Retinal pigment epithelial cell (primary cell): ENCODE measurements at places on chromosomes 1 and 21.

DNA sequence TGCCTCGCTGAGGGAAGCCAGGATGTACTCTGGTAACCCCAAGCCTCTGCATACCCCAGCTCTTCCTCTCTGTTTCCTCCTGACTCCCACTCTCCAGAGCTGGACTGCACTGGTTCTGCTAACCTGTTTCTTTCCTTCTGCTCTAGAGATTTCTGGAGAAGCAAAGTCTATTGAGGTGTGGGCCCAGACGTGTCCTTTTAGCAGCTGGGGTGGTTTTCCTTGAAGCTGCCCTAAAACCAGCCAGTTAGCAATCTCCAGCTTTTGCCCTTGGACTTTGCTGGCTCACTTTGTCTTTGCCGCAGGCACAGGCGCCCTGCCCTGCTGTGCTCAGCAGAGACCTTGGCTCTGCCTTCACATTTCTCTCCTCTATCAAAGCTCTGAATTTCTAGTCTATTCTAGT is 171.8 kb upstream of the IVNS1ABP start:
- no peak for DNase-seq

DNA sequence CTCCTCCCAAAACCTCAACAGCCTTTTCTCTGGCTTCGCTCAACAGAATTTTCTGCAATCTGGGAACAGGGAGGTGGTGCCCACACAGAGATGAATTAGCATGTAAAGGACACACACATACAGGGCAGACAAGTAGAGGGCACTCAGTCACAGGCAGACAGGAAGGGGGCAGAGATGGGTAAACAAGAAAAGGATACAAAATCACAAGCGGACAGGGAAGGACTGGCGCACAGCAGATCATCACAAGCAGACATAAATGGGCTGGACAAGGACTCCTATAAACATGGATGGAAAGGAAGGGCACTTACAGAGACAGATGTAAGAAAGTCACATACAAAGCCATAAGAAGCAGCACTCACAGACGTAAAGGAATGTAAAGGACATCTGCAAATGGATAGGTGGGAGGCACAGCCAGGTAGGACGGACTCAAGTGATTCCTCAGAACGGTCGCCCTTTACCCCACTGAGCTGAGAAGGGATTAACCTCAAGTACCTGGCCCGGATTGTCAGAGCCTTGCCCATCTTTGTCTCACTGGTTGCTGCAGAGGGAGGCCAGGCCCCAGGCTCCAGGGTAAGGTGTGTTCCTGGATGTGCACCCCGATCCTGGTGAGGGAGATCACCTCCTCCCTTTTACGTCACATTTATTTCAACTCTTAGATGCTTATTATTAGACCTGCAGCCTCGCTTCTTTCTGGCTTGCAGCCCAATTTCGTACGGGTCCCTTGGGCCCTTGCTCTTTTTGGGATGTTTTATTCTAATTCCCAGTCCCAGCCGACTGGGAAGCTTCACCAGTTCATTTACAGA is 836 bp upstream of the PRCC start:
- DNase-seq = no peak

DNA sequence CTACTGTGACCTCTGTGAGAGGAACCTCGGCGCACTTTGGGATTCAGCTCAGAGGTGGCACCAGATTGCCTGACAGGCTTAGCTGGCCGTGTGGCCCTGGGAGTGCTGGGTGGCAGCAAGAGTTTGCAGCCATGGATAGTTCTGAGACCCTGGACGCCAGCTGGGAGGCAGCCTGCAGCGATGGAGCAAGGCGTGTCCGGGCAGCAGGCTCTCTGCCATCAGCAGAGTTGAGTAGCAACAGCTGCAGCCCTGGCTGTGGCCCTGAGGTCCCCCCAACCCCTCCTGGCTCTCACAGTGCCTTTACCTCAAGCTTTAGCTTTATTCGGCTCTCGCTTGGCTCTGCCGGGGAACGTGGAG is 67.5 kb downstream of the DISC1 start:
- no peak for DNase-seq

DNA sequence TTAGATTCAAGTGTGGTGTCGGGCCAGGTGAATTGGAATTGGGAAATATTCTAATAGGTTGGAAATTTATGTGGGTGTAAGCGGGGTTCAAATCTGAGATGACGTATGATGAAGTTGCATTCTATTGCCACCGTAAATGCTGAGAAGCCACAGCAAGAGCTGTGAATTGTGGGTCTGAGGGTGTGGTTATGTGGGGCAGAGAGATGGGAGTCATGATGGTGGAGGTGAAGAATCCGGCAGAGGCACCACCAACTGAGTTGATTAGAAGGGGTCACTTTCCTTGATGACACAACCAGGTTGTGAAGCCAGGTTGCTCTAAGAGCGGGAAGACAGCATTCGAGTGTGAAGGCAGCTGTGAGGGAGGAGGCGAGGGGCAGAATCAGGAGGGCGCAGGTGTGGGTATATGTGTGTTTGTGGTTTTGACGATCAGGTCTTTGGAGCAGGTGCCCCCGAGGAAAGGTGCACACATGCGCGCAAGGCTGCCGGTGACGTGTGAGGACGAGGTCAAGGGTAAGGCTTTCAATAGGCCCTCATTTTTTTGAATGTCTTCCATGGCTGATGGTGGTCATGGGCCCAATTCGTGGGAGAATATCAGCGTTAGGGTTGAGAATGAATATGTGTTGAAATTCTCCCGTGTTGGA is 18.7 kb downstream of the LRRC3 start:
- DNase-seq = no peak

- DNase-seq = no peak
These were observed 63.9 kb upstream of the GRHL3 start for GRCh38 chr1:24255226-24255625.

DNA sequence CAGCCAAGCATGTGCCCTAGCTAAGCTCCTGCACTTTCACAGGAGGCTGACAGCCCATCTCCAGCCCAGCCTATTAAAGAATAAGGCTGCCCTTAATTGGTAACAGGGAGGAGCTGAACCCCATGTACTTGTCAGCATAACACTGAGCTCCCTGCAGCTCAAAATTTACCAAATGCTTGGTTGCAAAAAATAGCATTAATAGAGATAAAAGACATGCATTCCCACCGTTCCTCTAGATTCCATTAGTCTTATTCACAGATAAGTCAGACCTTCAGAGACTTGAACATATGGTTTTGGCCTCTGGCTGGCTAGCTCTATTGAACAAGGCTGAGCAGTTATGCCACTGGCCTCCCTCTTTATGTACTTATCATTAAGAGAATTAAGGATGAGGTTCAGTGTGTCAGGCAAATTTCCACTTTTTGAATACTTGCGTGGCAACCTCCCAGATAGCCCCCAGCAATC is 29.2 kb downstream of the OLFML3 start:
- DNase-seq = no peak

DNA sequence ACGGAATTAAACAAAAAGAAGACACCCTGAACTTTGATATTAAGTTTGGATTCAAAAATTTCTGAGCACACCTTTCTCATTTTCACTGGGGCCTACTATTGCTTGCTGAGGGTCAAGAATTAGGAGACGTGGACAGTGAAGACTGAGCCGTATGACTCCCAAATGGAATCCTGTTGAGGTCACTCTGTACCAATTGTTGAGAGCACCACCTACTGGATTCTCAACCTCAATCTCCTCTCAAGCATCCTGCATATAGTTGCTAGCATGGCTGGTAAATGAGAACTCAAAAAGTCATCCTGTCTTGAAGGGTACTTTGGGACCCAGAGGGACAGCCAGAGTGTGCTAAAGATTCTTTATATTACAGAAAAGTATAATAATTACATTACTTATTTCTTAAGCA is 20.2 kb upstream of the MTR start:
- DNase-seq = no peak
